ENCODE measurements at places on chromosomes 3 and 15.

DNA sequence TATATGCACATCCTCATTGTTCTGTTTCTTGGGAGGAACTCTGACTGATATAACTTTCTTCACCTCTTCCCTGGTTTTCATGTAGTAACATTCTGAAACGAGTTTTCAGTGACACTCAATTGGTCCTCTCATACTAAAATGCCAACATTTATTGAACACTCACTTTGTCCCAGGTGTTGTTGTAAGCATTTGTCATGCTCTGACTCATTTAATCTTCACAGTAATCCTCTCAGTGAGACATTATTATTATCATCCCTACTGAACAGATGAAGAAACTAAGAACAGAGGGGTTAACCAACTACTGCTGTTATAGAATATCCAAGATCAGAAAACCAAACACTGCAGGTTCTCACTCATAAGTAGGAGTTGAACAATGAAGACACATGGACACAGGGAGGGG is 94.1 kb upstream of the MRPL3 start:
- no peak for DNase-seq

- DNase-seq, result no peak
Observed at GRCh38 chr15:55915221-55915620, 78.2 kb downstream of the NEDD4 start.

DNA sequence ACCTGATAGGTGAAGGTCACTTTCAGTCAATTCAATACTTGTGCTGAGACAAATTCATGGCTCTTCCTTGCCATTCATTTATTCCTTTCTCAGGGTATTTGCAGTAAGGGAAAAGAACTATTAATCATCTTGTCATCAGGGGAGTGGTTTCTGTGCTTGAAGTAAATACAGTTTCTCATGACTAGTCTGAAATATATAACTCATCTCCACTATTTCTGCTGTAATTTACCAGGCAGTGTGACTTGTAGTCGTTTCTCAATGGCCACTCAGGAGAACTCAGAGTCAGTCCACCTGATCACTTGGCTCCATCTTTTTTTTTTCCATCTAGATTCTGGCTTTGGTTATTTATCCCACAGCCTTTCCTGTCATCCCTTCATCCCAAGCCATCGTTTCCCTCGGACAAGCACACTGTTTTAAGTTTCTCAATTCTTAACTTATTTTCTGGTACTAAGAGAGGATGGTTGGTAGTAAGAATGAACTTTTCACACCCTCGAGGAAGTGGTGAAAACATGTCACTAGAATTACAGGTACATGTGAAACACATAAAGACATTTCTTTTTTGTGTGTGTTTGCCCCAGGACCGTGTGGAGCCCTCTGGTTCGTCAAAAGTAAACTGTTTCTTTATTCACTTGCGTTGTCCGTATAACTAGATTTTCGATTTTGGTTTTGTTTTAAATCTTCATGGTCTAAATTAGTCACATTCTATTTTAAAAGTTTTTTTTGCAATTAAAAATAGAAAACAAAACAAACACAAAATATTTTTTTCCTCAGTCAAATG is 620.2 kb downstream of the ZBBX start:
- DNase-seq, result no peak

GRCh38 chr3:23653647-23654525 is 151.9 kb upstream of the UBE2E1 start:
- DNase-seq, result no peak

DNA sequence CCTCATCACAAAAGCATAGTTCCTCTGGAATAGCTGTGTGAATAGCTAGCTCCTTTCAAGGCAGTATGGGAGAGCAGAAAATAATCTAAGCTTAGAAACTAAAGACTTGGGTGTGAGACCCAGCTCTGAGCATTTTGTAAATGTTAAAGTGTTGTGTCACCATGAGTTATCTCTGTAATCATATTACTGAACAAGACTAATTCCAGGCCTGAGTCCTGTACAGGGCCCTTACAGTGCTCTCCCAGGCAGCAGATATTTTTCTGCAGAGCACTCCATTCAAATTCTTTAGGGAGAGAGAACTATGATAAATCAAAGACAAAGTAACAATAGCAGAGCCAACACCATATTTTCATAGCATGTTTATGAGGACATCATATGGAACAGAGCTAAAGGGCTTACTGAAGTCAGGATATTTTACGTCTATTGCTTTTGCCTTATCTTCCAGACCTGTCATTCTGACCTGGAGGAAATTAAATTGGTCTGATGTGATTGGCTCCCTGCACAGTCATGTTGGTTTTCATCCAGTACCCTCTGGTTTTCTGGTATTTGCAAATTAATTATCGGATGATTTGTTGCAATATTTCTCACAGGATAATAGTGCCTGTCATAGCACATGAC is 172.6 kb upstream of the PPP2R3A start:
- DNase-seq, result no peak

All from activated CD4-positive, alpha-beta T cell treated with anti-CD3 and anti-CD28 coated beads, Interleukin-2, amount 50 U/mL, for 1 hour (primary cell).